Kidney tubule cell (primary cell): ENCODE measurements at places on chromosomes 1 and 21.
A peak's percentile ranks its signal among the peaks of the same experiment; 100 is the strongest.

GRCh38 chr1:10338047-10338446 lies 60.8 kb upstream of the PGD start:
- DNase-seq, result peak; percentile 35

DNA sequence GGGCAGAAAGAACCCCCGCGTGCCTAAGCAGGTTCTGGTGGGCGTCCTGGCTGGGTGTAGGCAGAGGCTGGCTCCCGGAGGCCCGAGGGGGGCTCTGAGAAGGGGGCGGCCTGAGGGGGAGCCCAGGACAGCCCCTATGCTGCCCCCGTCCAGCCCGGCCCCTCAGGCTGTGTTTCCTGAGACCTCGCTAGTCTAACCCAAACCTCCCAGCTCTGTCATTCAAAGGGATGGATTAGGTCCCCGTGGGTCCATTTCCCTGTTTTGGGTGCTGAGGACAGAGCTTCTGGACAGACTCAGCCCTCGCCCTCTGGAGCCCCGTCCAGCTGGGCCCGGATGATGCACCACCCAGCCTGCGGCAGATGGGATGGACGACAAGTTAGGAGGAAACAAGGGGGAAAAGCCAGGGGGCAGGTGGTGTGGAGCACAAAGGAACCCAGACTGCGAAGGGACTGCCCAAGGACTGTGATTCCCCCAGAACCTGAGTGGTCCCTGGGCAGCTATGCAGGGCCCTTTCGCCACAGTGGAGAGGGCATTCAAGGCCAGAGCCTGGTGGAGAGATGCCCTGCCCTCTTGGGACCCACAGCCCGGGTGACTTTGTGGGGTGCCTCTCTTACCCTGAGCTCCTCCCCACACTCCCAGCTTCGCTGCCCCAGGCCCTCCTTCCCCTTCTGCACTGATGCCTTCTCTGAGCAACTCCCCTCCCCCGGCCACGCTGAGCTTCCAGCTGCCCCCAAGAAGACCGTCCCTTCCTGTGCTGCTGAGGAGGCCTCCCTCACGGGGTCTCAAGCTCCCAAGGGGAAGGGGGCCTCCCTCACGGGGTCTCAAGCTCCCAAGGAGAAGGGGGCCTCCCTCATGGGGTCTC lies 2.8 kb downstream of the HES4 start:
- no peak for DNase-seq

GRCh38 chr1:243497939-243498681 lies 242.3 kb downstream of the SDCCAG8 start:
- DNase-seq, result no peak

- peak; percentile 21 for DNase-seq
Observed at GRCh38 chr1:107263291-107263915, 122.6 kb downstream of the NTNG1 start.

GRCh38 chr1:84402060-84402459 lies 3.8 kb downstream of the DNASE2B start:
- peak; percentile 75 for DNase-seq
